ENCODE measurements at places on chromosomes 3 and 15.

DNA sequence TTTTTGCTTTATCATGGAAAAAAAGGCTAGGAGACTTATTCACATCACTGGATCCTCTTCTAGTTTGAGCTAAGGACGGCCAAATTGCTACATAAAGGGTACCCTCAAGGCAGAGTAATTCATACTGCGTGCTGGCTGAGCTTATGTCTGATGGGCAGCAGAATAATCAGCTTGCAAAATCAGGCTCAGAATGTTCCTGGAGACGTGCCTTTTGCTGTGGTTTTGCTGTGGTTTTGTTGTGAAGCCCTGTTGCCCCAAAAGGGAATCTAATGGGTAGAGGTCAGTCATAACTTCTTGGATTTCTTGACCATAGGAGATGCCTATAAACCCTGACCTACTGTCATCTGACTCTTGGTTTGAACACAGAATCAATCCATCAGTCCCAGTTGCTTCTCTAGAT is 189.9 kb downstream of the SOX2 start:
- no peak for DNase-seq

DNA sequence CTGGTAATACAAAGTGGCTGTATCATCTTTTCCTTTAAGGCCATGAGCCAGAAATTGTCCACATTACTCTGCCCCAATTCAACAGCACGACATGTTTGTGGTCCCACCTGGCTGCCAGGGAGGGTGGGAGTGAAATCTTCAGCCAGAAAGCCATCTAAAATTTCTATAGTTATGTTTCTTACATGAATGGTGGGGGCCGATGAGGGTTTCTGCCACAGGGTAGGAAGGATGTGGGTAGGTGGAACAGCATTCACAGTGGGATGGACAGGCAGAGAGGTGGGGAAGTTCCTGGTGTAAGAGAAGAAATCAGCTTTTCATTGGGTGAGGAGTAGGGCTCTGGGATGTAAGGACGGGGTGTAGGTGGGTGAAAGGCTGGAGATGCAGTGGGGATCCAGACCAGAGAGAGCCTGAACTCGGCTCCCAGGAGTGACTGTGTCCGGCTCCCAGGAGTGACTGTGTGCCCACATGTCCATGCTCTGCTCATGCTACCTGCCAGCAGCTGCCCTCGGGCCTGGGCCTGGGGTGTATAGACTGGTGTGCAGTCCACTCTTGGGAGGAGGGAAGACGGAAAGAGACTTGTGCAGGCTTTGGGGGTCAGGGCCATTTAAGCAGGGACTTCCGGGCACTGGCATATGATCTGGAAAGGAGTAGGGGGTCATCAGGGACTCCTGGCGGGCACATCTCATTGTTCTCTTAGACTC is 3.8 kb upstream of the FBLN2 start:
- DNase-seq, result no peak

- DNase-seq, result no peak
These were observed 33.4 kb downstream of the CCDC33 start for GRCh38 chr15:74269362-74270035.

DNA sequence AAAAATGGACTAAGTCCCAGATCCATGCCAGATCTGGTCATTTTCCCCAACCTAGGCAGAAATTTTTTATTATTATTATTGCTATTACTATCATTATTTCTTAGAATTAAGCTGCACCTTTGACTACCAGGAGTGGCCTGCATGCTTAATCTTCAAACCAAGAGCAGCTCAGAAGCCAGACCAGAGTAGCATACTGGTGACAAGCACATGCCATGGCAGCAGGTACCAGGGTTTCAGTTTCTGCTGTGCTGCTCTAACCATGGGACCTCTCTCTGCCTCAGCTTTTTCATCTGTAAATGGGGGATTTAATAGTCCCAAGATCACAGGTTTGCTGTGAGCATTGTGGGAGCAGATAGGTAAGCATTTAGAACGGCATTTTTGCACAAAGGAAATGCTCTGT is 262.3 kb downstream of the SLCO3A1 start:
- DNase-seq, result no peak

- DNase-seq, result no peak
These were observed 43.6 kb downstream of the C2CD4B start for GRCh38 chr15:62121273-62122015.

DNA sequence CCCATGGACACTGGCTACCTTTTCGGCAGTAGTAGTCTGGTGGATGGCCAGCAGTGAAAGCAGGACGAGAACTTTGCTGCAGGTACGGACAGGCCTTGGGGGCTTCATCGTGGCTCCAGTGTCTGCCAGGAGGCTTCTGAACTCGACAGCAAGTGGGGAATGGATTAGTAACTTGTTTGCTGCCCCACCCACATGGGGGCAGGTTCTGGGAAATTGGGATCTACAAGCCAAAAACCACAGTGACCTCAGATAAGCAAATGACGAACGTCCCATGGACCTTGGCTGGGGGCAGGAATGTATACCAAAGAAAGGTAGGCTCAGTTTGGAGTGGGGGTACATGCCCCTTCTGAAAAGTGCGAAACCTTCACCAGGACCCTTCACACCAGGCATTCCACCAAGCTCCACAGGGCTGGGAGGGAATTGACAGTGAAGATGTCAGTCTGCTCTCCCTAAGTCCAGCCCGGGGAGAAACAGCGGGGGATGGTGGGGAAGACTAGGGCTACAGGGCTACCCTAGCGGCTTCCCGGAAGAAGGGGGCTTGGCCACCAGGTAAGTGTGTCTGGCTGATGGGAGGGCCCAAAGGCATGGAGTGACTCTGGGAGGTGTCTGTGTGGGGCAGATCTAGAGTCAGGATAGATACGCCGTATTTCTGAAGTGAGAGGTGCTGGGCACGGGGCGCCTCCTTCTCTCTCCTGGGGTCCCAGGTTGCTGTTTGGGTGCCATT is at the start of gene ITIH4:
ITIH4 (minus strand) TSS at position 138 of the 724 bp plus-strand sequence; CDS start at position 108, 30 bp downstream.
- DNase-seq, result no peak

GRCh38 chr3:56115698-56116097 is 352.6 kb downstream of the ERC2 start:
- DNase-seq, result no peak

- DNase-seq, result no peak
These were observed 95.1 kb downstream of the ATP1B3 start for GRCh38 chr3:141971571-141971970.

GRCh38 chr3:187802928-187803259 is 57.6 kb upstream of the BCL6 start:
- peak; percentile 64 for DNase-seq

DNA sequence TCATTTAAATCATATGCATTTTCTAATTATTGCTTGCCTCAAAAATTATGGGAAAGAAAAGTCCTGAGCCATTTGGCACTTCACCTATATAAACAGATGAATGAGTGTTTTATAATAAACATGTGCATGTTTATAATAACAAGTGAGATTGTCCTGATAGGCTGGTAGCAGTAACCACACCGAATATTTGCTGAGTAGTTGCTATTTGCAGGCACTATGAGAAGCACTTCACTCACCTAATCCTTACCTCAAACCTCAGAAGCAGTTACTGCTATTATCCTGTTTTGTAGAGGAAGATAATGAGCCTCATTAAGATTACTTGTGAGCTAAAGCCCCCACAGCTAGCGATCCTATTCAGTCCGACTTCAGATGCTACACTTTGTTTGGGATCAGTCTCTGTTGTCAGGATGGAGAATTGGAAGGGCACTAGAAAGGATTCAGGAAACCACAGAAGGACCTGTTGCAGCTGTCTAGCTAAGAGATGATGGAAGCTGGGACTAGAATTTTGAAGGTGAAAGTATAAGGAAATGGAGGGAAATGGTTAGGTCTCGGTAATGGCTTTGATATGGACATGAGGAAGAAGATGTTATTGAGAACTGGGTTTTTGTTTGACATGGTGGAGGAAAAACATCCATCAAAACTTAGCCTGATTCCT is 28.4 kb upstream of the MAGI1 start:
- DNase-seq, result no peak

DNA sequence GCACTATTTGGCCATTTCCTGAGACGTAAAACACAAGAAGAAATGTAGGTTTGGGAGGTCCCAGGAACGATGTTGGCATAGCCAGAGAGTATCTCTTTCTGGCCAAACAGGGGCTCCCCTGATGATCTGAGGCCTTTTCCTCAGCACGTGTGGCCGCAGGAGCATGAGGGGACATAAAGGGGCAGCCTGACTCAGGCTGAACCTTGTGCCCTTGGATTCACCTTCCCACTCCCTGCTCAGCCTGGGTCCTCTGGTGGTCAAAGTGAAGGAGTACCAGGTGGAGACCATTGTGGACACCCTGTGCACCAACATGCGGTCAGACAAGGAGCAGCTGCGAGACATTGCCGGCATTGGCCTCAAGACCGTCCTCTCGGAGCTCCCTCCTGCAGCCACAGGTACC is 10.6 kb downstream of the CAND2 start:
- DNase-seq, result no peak

GRCh38 chr3:159640225-159640624 is 348.4 kb upstream of the IL12A start:
- no peak for DNase-seq

GRCh38 chr3:132595014-132595413 is 2.1 kb upstream of the ACKR4 start:
- DNase-seq, result no peak

DNA sequence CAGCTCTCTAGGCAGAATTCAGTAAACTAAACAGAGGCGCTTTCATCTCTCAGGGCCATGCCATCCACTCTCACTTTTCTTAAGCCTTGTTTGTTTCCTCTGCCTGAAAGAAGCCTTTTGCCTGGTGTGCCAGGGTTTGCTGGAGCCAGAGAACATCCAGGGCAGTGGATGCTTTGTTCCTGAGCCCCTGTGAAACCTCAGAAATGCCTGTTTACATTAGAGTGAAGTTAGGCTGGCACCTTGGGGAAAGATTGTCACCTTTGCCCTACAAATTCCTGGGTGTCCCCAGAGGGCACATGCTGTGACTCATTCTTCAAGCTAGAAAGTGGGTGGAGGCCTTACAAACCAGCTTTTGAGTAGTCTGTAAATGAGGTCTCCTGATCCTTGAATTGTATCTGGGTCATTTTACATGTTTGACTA is 10.7 kb upstream of the TRAK1 start:
- DNase-seq, result peak; percentile 38

DNA sequence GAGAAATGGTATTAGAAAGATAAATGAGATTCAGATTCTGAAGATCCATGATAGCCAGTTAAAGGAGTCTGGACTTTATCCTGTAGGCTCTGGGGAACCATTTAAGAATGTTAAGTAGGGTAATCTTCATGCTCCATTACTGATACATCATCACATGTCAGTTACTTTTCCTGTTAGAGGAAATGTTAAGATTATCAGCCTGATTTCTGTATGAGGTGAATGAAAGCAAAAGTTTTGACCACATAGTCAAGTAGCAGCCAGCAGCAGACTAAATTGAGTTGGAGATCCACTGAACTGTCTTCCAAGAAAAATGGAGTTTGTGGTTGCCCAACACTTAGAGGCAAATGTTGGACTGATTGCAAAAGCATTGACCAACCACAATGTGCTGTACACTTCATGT is 4.7 kb upstream of the COPB2 start:
- no peak for DNase-seq

DNA sequence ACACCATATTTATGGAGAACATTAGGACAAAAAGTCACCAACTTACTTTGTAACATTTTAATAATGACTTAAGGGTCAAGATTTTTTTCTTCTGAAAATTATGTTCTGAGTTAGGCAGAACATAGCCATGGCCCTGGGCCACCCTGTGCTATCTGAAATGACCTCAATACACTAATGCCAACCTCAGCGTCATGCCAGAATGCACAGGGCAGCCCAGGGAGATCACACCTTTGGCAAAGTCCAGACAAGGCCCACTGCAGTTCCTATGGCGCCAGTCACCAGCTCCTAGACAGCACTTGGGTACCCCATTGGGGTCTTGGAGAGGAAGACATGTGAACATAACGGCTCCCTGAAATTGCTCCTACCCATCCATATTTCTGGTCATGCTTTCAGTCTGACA is 33.1 kb downstream of the HCLS1 start:
- DNase-seq, result no peak

DNA sequence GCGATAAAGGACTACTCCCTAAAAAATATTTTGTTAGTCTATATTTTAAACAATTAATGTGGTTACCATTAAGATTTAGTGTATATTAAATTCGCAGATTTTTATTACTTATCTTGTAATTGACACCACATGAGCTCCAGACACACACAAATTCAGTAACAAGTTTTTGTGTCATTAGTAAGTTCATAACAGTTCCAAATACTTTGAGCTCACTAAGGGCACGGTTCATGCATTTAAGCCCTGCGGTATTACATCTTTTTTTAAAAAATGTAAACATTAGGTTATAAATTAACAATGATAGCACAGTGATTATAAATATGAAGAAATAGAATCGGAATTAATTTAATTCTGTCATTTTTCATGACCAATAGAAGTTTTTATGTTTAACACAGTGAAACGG is 317.3 kb downstream of the ZNF385D start:
- DNase-seq, result no peak

- DNase-seq, result no peak
These were observed 29.6 kb downstream of the CPOX start for GRCh38 chr3:98563661-98564281.

- no peak for DNase-seq
These were observed 87.9 kb downstream of the PLXNA1 start for GRCh38 chr3:127070776-127071175.

- no peak for DNase-seq
These were observed 5.9 kb downstream of the TOP2B start for GRCh38 chr3:25658836-25659235.

GRCh38 chr15:89756897-89757296 is 5.8 kb upstream of the MESP1 start:
- DNase-seq, result no peak

DNA sequence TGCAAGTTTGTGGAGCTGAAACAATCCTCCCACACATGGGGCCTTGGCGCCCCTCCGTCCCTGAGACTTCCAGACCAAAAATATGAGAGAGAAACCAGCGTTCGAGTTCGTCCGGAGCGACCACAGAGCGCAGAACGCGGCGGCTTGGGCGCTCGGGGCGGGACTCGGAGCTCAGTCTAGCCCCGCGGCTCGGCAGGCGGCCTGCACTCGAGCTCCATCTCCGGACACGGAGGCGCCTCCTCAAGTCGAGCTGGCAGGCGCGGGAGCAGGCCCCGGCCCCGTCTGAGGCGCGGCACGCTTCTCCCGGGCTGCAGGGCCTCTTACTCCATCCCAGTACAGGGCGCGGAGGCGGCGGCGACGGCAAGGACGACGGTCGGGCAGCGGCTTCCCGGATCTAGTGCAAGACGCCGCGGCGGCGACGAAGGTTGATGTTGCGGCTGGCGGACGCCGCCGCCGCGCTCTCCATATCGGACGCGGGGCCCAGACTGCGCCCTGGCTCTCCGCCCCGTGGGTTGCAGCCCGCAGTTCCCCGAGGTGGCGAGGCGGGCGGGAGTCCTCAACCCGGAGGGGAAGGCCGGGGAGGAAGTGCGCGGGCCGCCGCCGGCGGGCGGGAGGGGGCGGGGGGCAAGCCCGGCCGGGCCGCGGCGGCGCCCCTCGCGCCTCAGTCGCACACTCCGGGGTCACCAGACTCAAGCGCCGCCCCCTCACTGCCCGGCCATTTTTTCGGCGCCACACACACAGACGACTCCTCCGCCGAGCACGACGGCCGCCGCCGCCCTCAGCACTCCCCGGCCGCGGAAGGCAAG is 674 bp downstream of the MSL2 start:
- DNase-seq, result no peak

GRCh38 chr15:38053205-38053604 is 118.8 kb downstream of the TMCO5A start:
- DNase-seq, result no peak

- no peak for DNase-seq
These were observed 388.2 kb downstream of the LPP start for GRCh38 chr3:188542196-188542595.

Measured in GM12878 (cell line).